ENCODE measurements at places on chromosomes 16 and 17.

DNA sequence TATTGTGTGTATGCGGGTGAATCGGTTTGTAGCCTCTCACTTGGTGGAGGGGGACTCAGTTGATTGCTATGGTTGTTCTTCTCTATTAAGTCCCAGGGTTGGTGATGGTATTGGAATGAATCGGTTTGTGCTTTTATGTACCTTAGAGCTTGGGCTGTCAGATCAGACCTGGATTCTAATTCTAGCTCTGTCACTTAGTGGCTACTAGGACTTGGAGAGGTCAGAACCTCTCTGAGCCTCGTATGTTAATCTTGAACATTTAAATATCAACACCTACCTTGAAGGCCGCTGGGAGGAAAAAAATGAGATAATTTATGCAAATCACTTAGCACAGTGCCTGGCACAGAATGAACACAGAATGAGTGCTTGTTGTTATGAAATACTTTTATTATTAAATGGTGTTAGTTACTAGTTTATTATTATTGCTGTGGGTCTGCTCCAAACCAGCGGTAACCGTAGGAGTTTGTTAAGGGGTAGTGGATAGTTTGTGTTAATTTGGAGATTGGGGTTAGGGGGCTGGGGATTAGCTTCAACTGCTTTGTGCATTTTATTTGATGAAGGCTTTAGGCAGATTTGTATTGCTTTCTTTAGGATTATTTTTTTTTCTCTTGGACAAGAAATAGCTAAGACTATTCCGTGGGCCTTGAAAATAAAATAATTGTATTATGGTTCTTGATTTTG, 3.5 kb downstream of the KDM6B start:
- peaks cover 8% of the 10 kb centered on the region for H3K36me3 ChIP-seq
- peaks cover 74% of the 10 kb centered on the region for H3K4me1 ChIP-seq
- DNase-seq, result no peak

DNA sequence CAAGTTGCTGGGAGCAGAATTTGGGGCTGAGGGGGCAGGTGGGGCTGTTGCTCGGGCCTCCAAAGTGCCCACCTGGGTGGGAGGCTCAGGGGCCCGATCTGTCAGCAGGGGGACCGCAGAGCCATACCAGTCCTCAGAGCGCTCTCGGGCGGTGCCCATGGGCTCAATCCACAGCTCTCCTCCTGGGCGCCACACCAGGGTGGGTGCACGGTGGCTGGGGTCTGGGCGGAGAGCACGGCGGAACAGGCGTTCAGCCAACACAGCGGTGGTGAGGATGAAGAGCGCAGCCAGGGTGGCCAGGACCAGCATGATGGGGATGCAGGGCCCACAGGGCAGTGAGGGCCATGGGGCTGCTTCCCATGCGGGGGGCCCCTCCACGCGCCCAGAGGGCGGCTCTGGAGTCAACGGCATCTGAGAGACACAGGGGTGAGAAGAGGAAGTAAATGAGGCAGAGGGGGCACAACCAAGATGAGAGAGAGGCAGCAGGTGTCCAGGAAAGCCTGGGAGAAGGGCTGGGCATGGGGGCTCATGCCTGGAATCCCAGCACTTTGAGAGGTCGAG, 1.2 kb downstream of the C16orf54 start:
- DNase-seq, result no peak
- H3K36me3 ChIP-seq, result peaks cover 19% of the 10 kb centered on the region
- peak overlapping the region; percentile 100 for H3K27ac ChIP-seq
- H3K4me1 ChIP-seq, result peaks cover 62% of the 10 kb centered on the region

GRCh38 chr17:62966426-62967204, 580 bp downstream of the TANC2 start:
- peak overlapping the region; percentile 90 for H3K4me3 ChIP-seq
- DNase-seq, result no peak
- no peaks in the 10 kb centered on the region for H3K36me3 ChIP-seq
- peaks cover 5% of the 10 kb centered on the region for H3K27me3 ChIP-seq
- H3K4me1 ChIP-seq, result peaks cover 38% of the 10 kb centered on the region
- peak overlapping the region; percentile 70 for H3K27ac ChIP-seq

- H3K4me3 ChIP-seq, result no peak overlapping the region
- no peak for DNase-seq
- no peak overlapping the region for H3K27ac ChIP-seq
- peaks cover 11% of the 10 kb centered on the region for H3K27me3 ChIP-seq
- H3K4me1 ChIP-seq, result no peaks in the 10 kb centered on the region
Observed at GRCh38 chr16:9270941-9271340, 179.5 kb downstream of the HAPSTR1 start.

DNA sequence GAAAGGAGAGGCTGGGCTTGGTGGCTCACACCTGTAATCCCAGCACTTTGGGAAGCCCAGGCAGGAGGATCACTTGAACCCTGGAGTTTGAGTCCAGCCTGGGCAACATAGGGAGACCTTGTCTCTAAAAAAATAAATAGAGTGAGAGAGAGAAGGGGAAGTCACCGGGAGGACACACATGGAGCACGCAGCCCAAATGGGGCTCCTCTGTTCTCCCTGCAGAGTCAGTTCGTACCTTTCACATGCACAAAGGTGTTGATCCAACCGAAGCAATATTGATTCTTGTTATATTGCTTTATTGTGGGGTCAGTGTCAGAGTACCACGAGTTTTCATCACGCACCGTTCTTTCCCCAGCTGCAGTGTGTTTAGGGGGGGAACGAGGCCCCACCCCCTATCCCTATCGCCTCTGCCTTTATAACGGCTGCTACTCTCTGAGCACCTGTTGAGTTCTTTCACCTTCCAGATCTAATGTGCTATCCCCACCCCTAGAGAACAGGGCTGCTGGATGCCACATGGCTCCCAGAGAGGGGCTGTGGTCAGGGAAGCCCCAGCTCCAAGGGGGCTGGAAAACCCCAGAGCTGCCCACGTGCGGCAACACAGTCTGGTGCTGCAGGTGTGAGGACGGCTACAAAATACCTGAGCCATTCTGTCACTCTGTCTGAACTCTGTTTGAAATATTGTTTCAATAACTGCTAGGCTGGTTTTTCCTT, 1.0 kb upstream of the TMEM235 start:
- no peak for DNase-seq
- no peak overlapping the region for H3K4me3 ChIP-seq
- H3K4me1 ChIP-seq, result peaks cover 10% of the 10 kb centered on the region
- peaks cover 35% of the 10 kb centered on the region for H3K27me3 ChIP-seq

GRCh38 chr17:61463316-61464129, 11.3 kb downstream of the TBX4 start:
- DNase-seq, result no peak
- peaks cover 84% of the 10 kb centered on the region for H3K27me3 ChIP-seq
- no peak overlapping the region for H3K4me3 ChIP-seq

DNA sequence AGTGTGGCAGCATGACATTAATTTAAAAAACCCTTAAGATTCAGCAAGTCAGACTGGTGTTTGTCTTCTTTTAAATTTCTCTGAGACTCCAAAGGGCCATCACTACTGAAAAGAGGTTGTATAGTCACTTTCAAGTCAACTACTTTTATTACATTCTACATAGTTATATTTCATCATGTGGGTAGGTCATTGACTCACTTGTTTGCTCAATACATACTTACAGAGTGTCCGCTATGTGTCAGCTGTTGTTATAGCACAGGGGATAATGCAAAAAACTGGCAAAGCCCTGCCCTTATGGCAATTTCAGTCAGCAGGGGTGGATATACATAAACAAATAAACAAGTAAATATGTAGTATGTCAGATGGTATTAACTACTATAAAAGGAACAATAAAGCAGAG, 2.5 kb upstream of the MYH4 start:
- no peak overlapping the region for H3K27ac ChIP-seq
- H3K36me3 ChIP-seq, result no peaks in the 10 kb centered on the region
- H3K4me1 ChIP-seq, result no peaks in the 10 kb centered on the region
- no peaks in the 10 kb centered on the region for H3K27me3 ChIP-seq
- no peak overlapping the region for H3K4me3 ChIP-seq
- DNase-seq, result no peak

- peaks cover 10% of the 10 kb centered on the region for H3K36me3 ChIP-seq
- H3K4me1 ChIP-seq, result peaks cover 61% of the 10 kb centered on the region
- DNase-seq, result no peak
- no peak overlapping the region for H3K4me3 ChIP-seq
Observed at GRCh38 chr17:35056013-35056412, 7.5 kb downstream of the RFFL start.

- H3K4me1 ChIP-seq, result peaks cover 18% of the 10 kb centered on the region
- H3K27ac ChIP-seq, result no peak overlapping the region
- peak; percentile 17 for DNase-seq
- no peaks in the 10 kb centered on the region for H3K27me3 ChIP-seq
- H3K4me3 ChIP-seq, result peak overlapping the region; percentile 79
Observed at GRCh38 chr17:17305281-17305801, 2.2 kb downstream of the NT5M start.

- DNase-seq, result no peak
- peak overlapping the region; percentile 13 for H3K4me3 ChIP-seq
- H3K36me3 ChIP-seq, result no peaks in the 10 kb centered on the region
Observed at GRCh38 chr16:86406056-86406455, 104.3 kb upstream of the FOXF1 start.

- no peaks in the 10 kb centered on the region for H3K27me3 ChIP-seq
- H3K4me3 ChIP-seq, result no peak overlapping the region
- DNase-seq, result no peak
Observed at GRCh38 chr17:29733166-29733565, 110.5 kb upstream of the CORO6 start.

DNA sequence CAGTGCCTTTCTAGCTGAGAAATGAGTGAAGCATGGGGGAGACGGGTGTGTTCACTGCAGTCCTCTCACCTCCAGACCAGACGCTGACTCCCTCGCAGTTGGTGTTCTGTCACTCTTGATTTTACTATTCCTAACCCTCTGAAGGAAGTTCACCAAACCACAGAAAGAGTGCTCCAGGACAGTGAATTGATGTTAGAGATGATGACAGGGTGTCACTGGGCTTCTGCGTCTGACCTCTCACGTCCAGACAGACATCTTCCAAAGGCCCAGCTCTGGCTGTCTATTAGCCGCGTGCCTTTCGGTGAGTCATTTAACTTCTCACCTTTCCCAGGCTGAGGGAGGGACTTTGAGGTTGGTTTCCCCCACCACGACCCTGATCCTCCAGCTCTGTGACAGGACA, 8.2 kb downstream of the CRAMP1 start:
- H3K27me3 ChIP-seq, result no peaks in the 10 kb centered on the region
- peaks cover 6% of the 10 kb centered on the region for H3K36me3 ChIP-seq
- H3K27ac ChIP-seq, result no peak overlapping the region

DNA sequence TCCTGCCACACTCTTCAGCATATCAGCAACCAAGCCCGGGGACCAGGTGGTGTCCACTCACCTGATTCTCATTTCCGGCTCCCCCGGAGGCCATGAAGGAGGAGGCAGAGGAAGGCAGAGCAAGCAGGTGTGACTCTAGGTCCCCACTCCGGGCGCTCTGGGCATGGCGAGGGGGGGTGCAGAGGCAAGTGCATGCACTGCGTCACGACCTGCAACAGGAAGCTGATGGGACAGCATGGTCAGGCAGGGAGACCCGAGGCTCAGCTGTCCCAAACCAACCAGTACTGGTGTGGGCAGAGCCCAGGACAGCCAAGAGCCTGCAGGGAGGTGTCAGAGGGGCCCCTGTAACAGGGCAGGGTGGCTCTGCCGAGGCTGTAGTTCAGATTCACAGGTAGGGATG, 2.1 kb upstream of the ENGASE start:
- H3K27me3 ChIP-seq, result no peaks in the 10 kb centered on the region
- H3K4me1 ChIP-seq, result peaks cover 10% of the 10 kb centered on the region
- no peak for DNase-seq
- no peaks in the 10 kb centered on the region for H3K36me3 ChIP-seq
- peak overlapping the region; percentile 47 for H3K4me3 ChIP-seq

- no peaks in the 10 kb centered on the region for H3K4me1 ChIP-seq
- no peak overlapping the region for H3K4me3 ChIP-seq
Observed at GRCh38 chr17:81794509-81794908, 9.4 kb upstream of the GCGR start.

GRCh38 chr16:48956620-48957019, 325.0 kb downstream of the CBLN1 start:
- DNase-seq, result no peak
- no peaks in the 10 kb centered on the region for H3K4me1 ChIP-seq
- H3K27ac ChIP-seq, result no peak overlapping the region
- no peak overlapping the region for H3K4me3 ChIP-seq
- H3K36me3 ChIP-seq, result no peaks in the 10 kb centered on the region
- no peaks in the 10 kb centered on the region for H3K27me3 ChIP-seq

- no peaks in the 10 kb centered on the region for H3K36me3 ChIP-seq
- no peak overlapping the region for H3K4me3 ChIP-seq
- DNase-seq, result no peak
- H3K27ac ChIP-seq, result no peak overlapping the region
Observed at GRCh38 chr16:73949574-73950320, 346.9 kb upstream of the PSMD7 start.

DNA sequence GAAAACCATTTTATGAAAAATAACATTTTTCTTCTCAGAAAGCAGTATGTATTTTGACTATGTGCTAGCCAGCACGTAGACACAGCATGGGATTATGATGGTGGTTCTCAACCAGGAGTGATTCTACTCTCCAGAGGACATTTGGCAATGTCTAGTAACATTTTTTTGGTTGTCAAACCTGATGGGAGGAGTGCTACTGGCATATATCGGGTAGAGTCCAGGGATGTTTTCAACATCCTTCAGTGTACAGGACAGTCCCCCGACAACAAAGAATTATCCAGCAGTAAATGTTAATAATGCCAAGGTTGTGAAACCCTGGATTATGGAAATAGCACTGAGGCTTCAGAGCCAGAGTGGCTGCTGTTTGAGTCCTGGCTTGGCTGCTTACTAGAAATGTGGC, 27.7 kb downstream of the AP2B1 start:
- H3K27ac ChIP-seq, result no peak overlapping the region
- no peaks in the 10 kb centered on the region for H3K27me3 ChIP-seq
- no peaks in the 10 kb centered on the region for H3K4me1 ChIP-seq
- H3K36me3 ChIP-seq, result no peaks in the 10 kb centered on the region
- DNase-seq, result no peak

DNA sequence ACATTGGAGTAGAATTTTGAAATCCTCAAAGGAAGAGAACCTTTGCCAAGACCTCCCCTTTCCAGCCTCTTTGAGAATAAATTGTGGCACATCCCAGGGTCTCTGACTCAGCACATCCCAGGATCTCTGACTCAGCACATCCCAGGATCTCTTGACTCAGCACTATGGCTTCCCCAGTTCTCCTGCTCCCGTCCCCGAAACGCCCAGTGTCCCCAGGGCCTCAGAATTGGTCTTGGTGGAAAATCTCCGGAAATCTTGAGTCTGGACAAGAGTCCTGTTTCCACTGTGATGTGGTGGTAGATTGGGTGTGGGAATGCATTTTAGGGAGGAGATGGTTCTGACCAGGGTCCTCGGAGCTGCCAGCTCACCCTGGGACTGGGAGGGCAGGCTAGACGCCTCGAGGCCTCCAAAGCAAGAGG, 19.2 kb downstream of the PLXDC1 start:
- DNase-seq, result no peak
- no peak overlapping the region for H3K27ac ChIP-seq
- no peaks in the 10 kb centered on the region for H3K27me3 ChIP-seq
- peaks cover 3% of the 10 kb centered on the region for H3K36me3 ChIP-seq
- H3K4me1 ChIP-seq, result no peaks in the 10 kb centered on the region
- H3K4me3 ChIP-seq, result no peak overlapping the region
